ENCODE measurements at places on chromosomes 1 and 21. TPM values are rescaled to one million over a fixed set of nuclear protein-coding genes. Genes with fewer than 3 reads are reported as not detected.
A peak's percentile ranks its signal among the peaks of the same experiment; 100 is the strongest.

CHI3L2 gene
- 23.0 TPM for total RNA-seq

- no peak for DNase-seq
Measured at GRCh38 chr1:37042506-37042905, 8.2 kb upstream of the GRIK3 start.

DNA sequence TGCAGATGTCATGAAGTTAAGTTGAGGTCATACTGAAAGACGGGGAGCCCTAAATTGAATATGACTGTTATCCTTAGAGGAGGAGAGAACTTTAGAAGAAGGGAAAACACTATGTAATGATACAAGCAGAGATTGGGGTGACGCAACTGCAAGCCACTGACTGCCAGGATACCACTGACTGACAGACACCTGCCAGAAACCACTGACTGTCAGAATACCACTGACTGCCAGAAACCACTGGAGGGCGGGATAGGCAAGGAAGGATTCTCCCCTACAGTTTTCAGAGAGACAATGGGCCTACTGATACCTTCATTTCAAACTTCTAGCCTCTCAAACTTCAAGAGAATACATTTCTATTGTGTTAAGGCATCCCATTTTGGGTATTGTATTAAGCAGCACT, 388.7 kb downstream of the USH2A start:
- no peak for DNase-seq

DNA sequence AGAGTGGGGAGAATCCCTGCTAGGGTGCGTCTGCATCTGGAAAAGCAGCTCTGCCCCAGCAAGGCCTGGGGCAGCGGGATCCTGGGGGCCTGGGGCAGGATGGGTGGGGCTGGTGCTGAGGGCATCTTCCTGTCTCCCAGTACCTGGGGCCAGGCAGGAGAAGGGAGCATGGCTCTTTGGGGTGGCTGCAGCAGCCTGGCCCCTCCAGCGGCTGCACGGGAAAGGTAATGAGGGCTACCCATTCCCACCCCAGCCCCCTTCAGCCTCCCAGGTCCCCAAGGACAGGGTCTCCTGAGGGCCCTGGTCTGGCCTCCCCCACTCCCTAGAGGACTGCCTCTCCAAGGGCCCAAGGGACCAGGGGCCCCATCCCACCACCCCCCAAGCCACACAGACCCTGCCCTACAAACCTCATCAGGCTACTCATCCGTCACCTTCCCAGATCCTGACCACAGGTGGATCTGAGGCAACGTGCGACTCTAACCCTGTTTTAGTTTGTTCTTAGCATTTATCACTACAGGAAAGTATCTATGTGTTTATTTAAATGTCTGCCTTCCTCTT, 910 bp upstream of the ANKRD65 start:
- no peak for DNase-seq

- DNase-seq: no peak
Measured at GRCh38 chr1:158506369-158506987, 34.5 kb downstream of the OR10R2 start.

DNA sequence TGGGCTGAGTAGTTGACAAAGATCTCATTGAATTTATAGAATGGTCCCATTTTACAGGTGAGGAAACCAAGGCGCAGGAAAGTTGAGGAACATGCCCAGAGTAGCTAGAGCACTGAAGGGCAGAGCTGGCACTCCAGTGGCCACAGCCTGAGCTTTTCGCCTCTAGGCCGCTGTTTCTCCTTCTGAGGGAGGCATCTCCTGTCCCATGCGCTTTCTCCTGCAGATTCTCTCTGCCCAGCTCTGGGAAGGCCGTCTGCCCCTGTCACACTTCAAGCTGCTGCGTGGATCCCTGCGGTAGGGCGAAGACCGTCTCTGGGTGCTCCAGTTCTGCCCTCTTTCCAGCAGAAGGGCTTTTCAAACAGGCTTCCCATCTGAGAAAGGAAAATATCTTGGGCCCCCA, 159.9 kb downstream of the ACTL8 start:
- DNase-seq: no peak

DNA sequence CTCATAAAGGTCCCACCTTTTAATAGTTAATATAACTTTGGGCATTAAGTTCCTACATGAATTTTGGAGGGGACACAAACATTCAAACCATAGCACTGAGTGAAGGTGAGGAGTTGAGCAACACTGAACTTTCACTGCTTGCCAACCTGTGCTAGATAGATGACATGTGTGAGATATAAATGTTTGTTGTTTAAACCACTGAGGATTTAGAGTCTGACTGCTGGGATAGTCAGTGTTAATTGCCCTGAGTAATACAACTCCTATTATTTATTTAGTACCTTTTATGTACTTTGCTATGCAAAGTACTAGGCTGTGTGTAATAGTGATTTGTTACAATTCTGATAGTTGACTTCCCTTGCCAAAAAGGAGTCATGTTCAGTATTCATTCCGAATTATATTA, 32.4 kb upstream of the SLC16A1 start:
- DNase-seq: no peak

DNA sequence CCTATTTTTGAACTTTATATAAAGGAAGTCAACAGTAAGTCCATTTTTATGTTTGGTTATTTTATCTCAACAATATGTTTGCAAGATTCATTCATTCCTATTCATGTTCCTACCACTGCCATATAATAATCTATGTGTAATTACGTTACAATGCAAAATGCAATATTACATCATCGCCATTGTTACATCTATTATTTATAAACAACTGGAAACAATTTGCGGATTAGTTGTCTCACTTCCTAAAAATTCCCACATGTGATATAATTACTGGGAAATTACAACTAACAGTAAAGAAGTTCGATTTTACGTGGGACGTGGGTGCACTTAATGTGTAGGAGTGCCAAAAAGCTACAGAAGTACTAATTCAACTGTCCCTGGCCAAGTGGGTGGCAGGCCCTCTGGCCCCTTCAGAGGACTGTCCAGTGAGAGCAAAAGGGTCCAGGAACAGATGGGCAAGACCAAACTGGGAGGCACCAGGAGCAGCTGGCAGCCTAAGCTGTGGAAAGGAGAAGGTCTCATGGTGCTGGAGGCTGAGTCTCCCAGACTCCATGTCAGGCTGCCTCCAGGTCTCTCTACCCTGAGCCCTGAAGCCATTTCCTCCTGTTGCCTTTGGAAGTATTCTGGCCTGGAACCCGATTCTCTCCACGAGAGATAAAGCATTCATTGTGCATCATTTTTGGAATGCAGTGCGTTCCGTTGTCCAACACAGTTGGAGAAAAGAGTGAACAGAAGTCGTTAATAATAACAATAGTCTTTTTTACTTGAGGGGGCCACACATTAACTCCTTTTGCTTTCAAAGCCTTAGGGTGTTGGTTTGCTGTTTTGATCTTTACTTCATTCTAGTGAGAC, 42.9 kb downstream of the TNNT2 start:
- no peak for DNase-seq

- DNase-seq: peak; percentile 67
Measured at GRCh38 chr1:2229037-2229864, 1.1 kb downstream of the SKI start.

- no peak for DNase-seq
Measured at GRCh38 chr1:182283746-182284544, 107.6 kb downstream of the GLUL start.

- no peak for DNase-seq
Measured at GRCh38 chr1:32393832-32394140, 455 bp downstream of the BSDC1 start.
